ENCODE measurements at places on chromosomes 2 and 18.

GRCh38 chr2:144325086-144325485 lies 194.8 kb downstream of the ZEB2 start:
- no peak for DNase-seq

- peak; percentile 25 for DNase-seq
These were observed 17.2 kb downstream of the MBP start for GRCh38 chr18:77115192-77115953.

GRCh38 chr2:206031950-206032567 lies 53.9 kb downstream of the INO80D start:
- DNase-seq = no peak

- no peak for DNase-seq
These were observed 3.1 kb downstream of the SPEG start for GRCh38 chr2:219437690-219438206.

GRCh38 chr2:98880266-98881152 lies 55.5 kb downstream of the CRACDL start:
- no peak for DNase-seq

GRCh38 chr18:43012951-43013350 lies 102.5 kb downstream of the RIT2 start:
- DNase-seq = no peak

GRCh38 chr2:159096901-159097300 lies 128.5 kb downstream of the TANC1 start:
- DNase-seq = no peak

DNA sequence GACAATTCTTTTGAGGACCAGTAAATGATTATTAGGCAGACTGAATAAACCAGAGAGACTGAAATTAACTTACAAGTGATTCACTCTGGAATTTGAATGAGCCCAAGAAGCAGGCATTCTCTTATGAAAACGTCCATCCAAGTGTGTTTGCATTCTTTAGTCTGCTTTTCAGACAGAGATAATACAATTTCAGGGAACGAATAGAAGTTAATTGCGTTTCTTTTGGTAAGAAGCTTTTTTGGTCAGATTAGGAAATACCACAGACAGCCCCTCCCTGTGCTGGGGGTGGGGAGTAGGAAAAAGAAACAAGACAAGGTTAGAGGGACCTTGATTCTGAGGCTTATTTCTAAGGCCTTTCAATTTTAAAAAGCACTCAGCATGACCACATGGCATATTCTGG lies 874.4 kb downstream of the SUCLG1 start:
- DNase-seq = no peak

GRCh38 chr2:77862120-77862519 lies 339.9 kb upstream of the LRRTM4 start:
- DNase-seq = no peak

GRCh38 chr18:78722386-78722785 lies 257.2 kb upstream of the SALL3 start:
- no peak for DNase-seq

- DNase-seq = no peak
These were observed 2.6 kb upstream of the PRLH start for GRCh38 chr2:237563816-237564215.

DNA sequence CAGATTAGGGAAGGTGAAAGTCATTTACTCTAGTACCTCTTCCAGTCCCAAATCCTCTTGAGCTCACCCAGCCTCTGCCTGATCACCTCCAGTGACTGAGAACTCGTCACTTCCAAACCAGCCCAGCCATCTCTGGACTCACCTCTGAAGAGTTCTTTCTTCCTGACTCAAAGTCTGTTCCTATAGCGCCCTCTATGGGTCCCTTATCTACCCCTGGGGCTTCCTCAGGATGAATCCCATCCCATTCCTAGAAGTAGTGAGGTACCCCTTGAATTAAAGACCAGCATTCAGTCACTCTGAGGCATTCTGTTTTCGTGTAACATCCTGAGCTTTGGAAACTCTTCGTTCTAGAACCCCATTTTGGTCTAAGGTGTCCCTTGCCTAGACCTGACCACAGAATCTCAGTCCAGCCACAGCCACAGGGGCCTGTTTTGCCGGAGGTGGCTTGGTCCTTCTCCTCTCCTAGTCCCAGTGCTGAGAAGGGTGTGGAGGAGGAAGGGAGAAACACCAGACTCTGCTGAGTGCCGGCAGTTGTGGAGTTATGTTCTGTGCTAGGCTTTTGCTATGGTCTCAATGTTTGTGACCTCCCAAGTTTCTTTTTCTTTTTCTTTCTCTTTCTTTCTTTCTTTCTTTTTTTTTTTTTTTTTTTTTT lies 32.7 kb downstream of the SIX3 start:
- DNase-seq = no peak

DNA sequence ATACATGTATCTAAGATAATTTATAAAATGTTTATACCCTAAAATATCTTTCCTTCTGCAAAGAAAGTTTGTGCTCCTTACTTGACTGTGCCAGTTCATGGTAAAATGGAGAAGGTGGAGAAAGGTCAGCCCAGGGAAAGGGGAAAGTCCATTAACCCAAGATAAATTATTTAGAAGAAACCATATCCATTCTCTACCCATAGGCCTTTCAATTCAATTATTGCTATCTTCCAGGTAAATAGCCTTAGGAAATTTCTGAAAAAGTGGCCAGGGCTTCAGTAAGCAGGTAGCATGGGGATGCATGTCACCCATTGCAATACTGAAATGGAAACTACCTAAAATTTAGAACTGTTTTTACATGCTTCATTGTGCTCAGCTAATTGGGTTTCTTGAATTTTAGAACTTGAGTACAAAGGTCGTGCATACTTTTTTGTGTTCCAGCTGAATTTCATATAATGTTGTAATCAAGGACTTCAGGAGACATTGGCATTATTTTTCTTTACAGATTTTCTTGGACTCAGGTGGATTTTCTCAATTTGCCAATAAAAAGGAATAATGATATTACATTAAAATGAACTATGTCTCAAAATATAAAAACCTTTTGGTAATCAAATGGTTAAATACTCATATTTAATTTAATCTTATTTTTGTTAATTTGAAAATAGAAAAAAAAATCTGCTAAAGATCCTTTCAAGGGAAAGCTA lies 124.9 kb downstream of the CSRNP3 start:
- DNase-seq = no peak

DNA sequence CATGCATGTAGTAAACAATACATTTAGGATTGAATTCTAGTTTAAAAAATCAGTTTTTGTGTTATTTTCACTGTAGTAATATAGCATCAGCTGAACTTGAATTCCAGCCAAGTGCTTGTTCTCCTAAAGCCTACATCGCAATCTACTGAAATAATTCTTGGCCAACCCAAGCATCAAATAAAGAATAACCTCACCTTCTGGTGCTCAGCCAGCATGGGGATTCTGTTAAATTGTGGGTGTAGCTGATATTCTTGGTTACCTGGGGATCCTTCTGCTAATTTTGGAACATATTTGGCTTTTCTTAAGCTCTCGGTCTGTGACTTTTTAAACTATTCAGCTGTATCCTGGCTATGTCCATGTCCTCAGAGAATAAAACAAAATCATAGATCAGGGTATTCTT lies 248.8 kb downstream of the NRXN1 start:
- DNase-seq = no peak

DNA sequence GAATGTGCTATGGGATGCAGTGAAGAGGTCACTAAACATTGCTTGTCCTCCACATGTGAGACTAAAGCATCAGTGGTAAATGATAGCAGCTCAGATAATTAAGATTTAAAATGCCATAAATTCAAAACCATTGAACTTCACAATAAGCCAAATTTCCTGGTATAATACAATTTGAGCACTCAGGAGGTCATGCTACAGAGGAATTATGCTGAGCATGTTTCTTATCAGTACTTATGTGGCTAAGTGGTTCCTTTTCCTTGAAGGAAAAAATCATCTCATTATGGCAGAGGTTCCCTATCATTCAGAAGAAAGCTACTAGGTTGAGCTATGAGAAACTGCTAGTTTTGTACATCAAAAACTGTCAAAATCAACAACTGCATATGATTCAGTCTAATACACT lies 156.6 kb downstream of the AGPS start:
- DNase-seq = no peak

GRCh38 chr18:10286580-10287150 lies 167.8 kb upstream of the APCDD1 start:
- no peak for DNase-seq

GRCh38 chr2:2870106-2870505 lies 507.5 kb downstream of the EIPR1 start:
- DNase-seq = no peak

GRCh38 chr2:132752421-132753206 lies 82.6 kb upstream of the LYPD1 start:
- no peak for DNase-seq

DNA sequence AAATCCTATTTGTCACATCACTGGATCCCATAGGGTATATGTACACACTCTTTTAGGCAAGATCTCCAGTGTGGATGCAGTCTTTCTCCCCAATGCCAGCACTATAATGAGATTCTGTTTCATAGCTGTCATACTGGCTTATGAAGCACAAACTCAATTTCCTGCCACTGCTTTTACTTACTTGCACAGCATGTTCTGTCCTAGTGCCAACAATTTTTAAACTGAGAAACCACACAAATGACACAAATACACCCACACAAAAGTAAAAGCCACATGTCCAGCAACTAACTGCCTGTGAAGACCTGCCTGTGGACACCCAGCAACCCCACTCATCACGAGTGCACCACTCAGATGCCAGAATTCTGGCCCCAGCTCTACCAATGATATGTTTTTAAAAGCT lies 29.6 kb upstream of the RNU4ATAC start:
- no peak for DNase-seq

- DNase-seq = no peak
These were observed 183.3 kb downstream of the SLC8A1 start for GRCh38 chr2:40268566-40268965.

GRCh38 chr2:158507679-158508078 lies 50.9 kb downstream of the PKP4 start:
- DNase-seq = no peak

DNA sequence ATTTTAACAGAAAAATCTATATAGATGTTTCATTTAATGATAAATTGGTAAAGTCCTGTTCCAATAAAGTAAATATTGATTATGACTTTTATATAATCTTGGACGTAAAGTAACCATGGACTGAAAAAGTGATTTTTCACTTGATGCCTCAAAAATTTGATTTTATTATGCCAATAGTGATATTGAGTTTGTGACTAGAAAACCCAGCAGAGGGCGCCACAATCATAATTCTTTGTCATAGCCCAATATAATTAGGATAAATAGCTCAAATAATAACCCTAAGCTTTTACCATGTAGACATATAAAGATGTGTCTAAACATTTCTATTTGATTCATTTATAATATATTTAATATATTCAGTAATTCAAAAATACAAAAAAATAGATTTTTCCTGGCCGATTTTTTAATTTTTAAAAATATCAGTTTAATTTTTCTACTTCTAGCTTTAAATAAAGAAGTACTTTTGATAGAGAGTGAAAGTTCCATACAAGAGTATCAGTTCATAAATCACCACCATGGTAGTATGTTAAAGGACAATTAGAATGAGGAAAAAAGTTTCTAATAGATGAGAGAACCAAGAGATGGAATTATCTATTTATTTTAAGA lies 30.7 kb downstream of the CAMKMT start:
- DNase-seq = peak; percentile 67

GRCh38 chr18:79416022-79416676 lies 20.4 kb downstream of the NFATC1 start:
- no peak for DNase-seq

- peak; percentile 52 for DNase-seq
These were observed at the start of gene ARHGAP28 for GRCh38 chr18:6729247-6730091. ARHGAP28 (plus strand) TSS chr18:6729716; CDS start chr18:6729822, 106 bp downstream.

- DNase-seq = no peak
These were observed 182.2 kb downstream of the PPP1R1C start for GRCh38 chr2:182167882-182168281.

Measured in activated CD8-positive, alpha-beta memory T cell treated with anti-CD3 and anti-CD28 coated beads, Interleukin-2, amount 50 U/mL, for 48 hours (primary cell).